ENCODE measurements at places on chromosomes 12 and 14.

DNA sequence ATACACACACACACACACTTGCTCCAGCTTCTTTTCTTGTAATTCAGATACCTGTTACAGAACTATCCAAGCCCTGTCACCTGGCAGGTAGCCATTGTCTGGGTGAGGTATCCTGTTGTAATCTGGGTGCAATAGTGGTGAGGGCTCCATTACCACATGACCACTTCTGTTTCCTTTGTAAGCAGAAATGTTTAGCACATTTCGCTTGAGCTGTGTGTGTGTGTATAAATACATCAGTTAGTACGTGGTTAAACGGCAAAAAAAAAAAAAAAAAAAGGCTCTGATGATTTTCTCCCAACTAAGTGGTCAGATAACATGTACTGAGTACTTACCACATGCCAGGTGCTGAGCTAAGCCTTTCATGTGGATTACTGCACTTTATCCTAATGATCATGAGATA lies 129.3 kb upstream of the SSTR1 start:
- ATAC-seq, result no peak
- no peaks in the 10 kb centered on the region for H3K36me3 ChIP-seq
- no peak overlapping the region for H3K27ac ChIP-seq
- no peaks in the 10 kb centered on the region for H3K27me3 ChIP-seq
- H3K4me3 ChIP-seq, result no peak overlapping the region

DNA sequence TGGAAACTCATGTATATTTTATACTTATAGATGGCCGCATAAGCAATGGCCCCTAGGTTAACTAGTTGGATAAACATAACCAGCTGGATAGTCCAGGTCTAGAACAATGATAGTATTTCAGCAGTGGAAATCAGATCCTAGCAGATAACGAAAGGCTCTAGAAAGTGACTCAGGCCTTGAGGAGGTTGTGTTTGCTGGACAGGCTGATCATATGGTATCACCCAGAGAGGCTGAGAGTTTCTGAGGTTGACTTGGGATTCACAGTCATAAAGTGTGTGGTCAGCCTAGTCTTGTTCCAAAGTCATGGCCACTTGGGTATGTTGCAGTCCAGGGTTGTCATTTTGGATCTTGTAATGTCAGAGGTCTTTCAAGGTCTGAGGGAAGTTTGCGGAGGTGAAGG lies 16.8 kb downstream of the FLVCR2 start:
- ATAC-seq, result no peak
- H3K27me3 ChIP-seq, result no peaks in the 10 kb centered on the region
- no peak overlapping the region for H3K27ac ChIP-seq
- H3K4me1 ChIP-seq, result no peaks in the 10 kb centered on the region

- H3K27ac ChIP-seq, result no peak overlapping the region
- ATAC-seq, result no peak
- H3K36me3 ChIP-seq, result no peaks in the 10 kb centered on the region
These were observed 14.5 kb downstream of the KRT8 start for GRCh38 chr12:52890417-52890816.

- peaks cover 45% of the 10 kb centered on the region for H3K27me3 ChIP-seq
- H3K4me3 ChIP-seq, result no peak overlapping the region
- H3K4me1 ChIP-seq, result no peaks in the 10 kb centered on the region
- ATAC-seq, result no peak
These were observed 9.1 kb upstream of the HOXC4 start for GRCh38 chr12:54044425-54045103.
